ENCODE measurements at places on chromosomes 2 and 18.
A peak's percentile ranks its signal among the peaks of the same experiment; 100 is the strongest.

GRCh38 chr2:180664507-180664906 lies 315.9 kb upstream of the UBE2E3 start:
- no peak for DNase-seq

DNA sequence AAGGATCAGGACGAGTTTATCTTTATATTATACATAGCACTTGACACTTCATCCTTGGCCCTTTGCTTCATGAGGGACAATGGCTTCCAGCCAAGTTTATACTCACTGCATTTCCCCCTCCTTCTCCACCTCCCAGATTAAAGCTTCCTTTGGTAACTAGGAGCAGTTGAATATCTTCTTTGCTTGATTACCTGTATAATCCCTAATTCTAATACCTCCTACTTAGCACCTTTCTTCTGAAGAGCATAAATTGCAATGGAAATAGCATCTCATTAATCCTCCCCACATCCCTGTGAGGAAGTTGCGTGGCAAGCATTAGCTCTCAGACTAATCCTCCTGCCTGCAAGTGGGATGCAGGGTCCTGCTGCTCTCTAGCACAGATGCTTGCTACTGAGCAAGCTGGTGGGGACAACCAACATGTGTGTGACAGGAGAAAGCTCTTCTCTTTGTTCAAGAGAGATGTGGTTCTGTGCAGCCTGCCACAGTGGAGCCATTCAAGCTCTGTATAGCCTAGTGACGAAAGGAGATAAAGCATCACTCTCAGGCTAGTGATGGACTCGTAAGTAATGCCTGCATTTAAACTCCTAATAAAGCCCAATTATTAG lies 19.1 kb downstream of the KLHL14 start:
- no peak for DNase-seq

DNA sequence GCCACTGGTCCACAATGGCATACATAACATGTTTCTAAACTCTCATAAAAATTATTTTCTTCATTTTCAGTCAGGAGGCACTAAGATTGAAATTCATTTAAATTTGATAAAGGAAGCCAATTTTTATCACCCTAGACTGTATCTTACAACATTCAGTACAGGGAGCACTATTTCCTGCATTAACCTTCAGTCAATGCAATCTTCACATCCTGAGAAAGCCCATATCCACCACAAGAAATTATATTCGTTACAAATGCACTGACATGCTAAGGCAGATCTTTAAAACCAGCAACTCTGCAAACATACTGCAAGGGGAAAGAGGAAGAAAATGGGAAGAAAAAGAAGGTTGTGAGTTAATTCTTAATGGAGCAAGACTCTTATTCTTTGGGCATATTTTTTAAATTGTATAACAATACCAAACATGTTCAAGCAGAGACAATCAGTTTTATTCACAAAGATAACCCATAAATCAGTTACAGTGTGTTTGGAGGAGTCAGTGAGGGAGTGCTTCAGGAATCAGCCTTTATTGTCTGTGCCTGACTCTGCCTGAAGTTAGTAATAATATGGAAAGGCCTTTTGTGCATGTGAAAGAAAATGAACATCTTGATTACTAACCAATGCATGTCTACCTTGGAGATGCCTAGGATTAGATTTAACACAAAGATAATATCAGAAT lies 370.1 kb downstream of the FBXO15 start:
- DNase-seq: no peak

DNA sequence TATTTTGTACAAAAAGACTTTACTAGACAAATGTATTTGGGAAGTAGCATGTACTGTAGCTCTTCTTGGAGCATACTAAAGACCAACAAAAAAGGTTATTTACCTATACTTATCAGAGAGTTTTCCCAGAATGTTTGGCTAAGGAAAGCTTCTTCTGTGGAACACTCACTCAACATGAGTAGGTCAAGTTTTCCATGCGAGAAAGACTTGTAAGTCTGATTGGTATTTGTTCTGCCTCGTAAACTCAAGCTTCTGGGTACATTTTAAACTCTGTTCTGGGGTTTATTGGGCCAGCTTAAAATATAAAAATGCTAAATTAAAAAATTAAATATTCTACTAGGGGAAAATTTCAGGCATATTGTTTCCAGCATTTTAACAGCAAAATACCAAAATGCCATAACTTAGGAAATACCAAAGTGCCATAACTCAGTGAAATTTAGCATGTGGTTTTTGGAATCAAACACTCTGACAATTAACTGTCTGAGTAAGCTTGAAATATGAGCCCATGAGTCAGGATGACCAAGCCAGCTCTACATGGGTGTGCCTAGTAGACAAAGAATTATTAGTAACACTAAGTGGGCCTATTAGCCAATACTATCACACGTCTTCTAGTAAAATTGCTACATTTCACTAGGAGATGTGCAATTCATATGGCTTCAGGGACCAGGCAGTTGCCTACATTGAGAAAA lies 47.3 kb upstream of the SERPINE2 start:
- no peak for DNase-seq

GRCh38 chr2:149928011-149928410 lies 340.4 kb upstream of the MMADHC start:
- no peak for DNase-seq

GRCh38 chr2:180540761-180541160 lies 439.6 kb upstream of the UBE2E3 start:
- DNase-seq: no peak

GRCh38 chr2:173555833-173556232 lies 201.2 kb downstream of the CDCA7 start:
- DNase-seq: no peak

DNA sequence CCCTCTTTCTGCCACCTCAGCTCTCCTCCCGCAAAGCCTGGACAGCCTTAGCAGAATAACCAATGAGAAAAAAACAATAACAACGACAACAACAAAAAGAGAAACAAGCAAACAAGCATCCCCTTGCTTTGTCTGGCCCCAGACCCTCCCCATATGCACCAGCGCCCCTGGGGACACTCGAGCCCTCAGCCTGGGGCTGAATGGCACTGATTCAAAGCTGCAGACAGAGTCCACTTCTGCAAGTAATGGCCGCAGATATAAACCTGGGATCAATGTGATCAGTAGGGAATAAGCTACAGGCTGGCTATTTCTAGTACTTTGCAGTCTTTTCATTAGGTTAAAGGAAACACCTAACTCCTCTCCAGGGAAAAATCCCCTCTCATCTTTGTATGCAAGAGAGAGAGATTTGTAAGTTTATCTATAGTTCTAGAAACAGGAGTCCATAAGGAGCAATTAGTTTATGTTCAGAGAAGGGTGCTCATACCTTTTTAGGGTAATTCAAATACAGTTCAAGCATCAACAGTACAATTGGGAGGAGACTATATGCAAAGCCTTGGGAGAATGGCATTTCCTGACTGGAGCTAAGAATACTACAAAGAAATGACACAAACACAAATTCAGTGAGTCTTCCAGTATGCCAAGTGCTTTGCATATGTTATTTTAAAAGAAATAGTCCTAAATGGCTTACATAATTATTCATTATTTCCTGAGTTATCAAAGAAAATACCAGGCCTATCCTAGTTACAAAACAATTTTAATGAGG lies 122.3 kb upstream of the DDX18 start:
- no peak for DNase-seq

- no peak for DNase-seq
These were observed 166.5 kb downstream of the SEPTIN10 start for GRCh38 chr2:109447251-109447661.

- DNase-seq: no peak
These were observed 44.3 kb downstream of the EDAR start for GRCh38 chr2:108944601-108945331.

DNA sequence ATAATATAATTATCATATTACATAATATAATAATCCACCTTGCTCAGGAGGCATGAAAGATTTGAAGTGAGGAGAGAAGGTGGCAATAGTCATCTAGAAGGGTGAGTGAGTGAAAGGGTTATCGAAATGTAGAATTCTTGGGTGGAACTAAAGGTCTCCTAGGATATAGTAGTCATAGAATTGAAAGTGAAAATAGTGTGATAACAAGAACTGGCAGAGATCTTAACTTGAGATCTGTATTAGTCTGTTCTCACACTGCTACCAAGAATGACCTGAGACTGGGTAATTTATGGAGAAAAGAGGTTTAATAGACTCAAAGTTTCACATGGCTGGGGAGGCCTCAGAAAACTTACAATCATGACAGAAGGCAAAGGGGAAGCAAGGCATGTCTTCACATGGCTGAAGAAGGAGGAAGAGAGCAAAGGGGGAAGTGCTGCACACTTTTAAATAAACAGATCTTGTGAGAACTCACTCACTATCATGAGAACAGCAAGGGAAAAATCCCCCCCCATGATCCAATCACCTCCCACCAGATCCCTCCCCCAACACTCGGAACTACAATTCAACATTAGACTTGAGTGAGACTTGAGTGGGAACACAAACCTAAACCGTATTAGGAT lies 351.5 kb downstream of the NR4A2 start:
- no peak for DNase-seq

- no peak for DNase-seq
These were observed 558 bp downstream of the FBXO41 start for GRCh38 chr2:73283545-73284295.

DNA sequence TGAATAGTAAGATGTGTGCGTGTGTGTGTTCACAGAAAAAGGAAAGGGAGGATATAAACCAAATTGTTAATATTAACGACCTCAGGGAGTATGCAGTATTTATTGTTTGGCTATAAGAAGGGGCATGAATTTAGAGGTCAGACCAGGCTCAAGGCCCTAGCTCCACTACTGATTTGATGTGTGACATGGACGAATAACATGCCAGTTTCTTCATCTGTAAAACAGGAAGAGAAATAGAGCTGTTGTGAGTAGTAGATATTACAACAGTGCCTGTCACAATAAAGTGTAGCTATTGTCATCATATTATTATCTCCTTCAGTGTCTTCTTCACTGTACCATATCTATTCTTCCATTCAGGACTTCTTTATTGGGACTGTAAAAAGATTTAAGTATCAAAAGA lies 4.1 kb upstream of the MAT2A start:
- DNase-seq: no peak

- no peak for DNase-seq
These were observed 32.4 kb upstream of the IL1R1 start for GRCh38 chr2:102110171-102110570.

- no peak for DNase-seq
These were observed 917.6 kb upstream of the ACVR2A start for GRCh38 chr2:146927080-146927711.

DNA sequence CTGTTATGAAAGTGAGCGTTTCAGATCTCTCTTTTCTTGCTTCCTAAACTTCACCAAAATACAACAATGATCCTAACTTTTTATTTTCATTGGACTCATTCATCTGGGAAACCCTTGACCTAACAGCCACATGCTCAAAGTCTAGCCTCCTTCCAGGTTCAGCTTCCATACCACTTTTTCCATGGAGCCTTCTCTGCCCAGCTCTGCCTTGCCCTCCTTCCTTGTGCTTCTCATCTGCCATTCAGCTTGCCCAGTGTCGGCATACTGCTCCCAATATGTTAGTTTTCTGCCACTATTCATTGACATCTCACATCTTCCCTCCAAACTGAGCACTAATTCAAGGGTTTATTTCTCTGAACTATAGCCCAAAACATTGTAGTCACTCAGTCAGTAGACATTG lies 214.7 kb downstream of the RAD51AP2 start:
- DNase-seq: no peak

DNA sequence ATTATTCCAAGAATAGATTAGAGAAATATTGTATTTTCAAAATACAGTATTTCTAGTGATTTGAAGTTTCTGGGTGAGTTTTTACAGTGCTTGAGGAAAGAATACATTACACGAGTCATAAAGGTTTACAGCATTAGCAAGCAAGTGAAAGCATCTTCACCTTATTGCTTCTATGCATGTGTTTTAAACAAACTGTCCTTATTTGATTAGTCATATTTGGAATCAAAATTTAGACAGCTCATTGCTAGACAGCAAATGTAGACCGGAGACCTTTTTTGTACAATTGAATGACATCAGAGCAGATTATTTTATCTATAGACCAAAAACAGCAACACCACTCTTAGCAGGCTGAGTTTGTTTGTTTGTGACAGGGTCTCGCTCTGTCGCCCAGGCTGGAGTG lies 69.2 kb downstream of the FAM161A start:
- DNase-seq: no peak

- peak; percentile 19 for DNase-seq
These were observed at the start of gene ZNF236 for GRCh38 chr18:76822506-76823160. ZNF236 (plus strand) TSS chr18:76822557; CDS start chr18:76822608, 51 bp downstream.

GRCh38 chr2:203625701-203626100 lies 80.7 kb upstream of the CD28 start:
- no peak for DNase-seq

- DNase-seq: no peak
These were observed 50.0 kb downstream of the RHBDD1 start for GRCh38 chr2:226885769-226886435.

GRCh38 chr2:241463276-241464135 lies 44.9 kb downstream of the STK25 start:
- no peak for DNase-seq

DNA sequence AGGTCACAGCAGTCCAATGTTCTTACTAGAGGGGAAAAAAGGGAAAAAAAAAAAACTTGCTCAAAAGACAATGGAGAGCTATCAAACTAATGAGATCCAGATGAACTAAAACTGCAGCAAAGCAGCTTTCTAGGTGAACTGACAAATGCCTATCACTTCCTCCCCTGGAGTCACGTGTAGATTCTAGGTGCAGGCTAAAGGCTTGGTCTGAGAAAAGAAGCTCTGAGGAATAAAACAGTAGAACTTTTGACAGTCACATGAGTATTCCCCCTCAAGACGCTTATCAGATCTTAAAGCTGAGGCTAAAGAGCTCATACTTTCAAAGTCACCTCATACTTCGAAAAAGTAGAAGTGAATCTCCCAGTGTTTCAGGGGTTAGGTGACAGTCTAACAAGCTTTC lies 42.3 kb downstream of the SMAD2 start:
- DNase-seq: no peak

- DNase-seq: no peak
These were observed 1.5 kb upstream of the RUFY4 start for GRCh38 chr2:218067523-218067922.

DNA sequence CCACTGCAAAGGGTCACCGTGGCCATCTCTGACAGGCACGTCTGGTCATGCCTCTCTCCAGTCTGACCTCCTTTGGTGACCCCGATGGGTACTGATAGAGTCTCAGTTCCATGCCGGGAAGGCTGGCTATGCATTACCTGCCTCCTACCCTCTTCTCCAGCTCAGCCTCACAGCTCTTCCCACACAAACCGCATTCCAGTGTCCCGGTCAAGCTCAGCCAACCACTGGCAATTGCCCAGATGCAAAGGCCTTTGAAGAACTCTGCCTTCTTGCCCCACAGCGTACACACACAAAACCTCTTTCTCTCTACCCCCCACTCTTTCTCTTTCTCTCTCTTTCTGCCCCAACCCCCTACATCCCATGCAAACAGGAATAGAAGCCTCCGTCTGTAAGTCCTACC lies 37.6 kb downstream of the TMEM163 start:
- no peak for DNase-seq

- DNase-seq: no peak
These were observed 20.6 kb upstream of the ATRAID start for GRCh38 chr2:27191070-27191829.

DNA sequence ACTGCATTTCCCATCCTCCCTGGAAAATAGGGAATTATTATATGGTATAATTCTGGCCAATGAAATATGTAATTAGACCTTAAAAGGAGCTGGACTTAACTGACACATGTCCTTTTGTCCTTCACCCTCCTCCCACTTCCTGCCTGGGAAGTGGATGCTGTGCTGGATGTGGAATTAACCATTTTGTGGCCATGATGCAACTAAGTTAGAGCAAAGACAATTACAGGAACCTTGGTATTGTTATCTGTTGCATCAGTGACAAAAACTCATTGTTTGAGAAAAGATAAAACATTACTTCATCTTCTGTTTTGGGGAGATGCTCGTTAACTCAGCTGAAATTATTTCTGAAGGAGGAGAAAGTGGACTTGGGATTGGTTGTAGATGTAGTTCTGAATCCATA lies 227.7 kb upstream of the BOD1L2 start:
- no peak for DNase-seq
